IMR-90 (cell line): ENCODE measurements at places on chromosomes 5 and 9. TPM values are rescaled to one million over a fixed set of nuclear protein-coding genes. Genes with fewer than 3 reads are reported as not detected.

DNA sequence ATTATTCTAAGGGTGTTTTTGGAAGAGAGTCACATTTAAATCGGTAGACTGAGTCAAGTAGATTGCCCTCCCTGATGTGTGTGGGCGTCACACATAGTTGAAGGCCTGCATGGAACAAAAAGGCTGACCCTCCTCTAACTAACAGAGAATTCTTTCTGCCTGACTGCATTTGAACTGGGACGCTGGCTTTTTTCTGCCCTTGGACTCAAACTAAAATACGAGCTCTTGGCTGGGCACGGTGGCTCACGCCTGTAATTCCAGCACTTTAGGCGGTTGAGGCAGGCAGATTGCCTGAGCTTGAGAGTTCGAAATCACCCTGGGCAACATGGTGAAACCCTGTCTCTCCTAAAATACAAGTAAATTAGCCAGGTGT, 209.4 kb downstream of the MAN2A1 start:
- no peak for DNase-seq
- no peak overlapping the region for H3K27ac ChIP-seq
- no peaks in the 10 kb centered on the region for H3K36me3 ChIP-seq
- H3K4me3 ChIP-seq: no peak overlapping the region

GRCh38 chr9:131627648-131628458, 82.5 kb downstream of the PRRT1B start:
- H3K36me3 ChIP-seq: peaks cover 22% of the 10 kb centered on the region; the same call in 1 of the 2 replicates
- H3K4me1 ChIP-seq: peaks cover 15% of the 10 kb centered on the region
- DNase-seq: peak; percentile 87
- H3K27ac ChIP-seq: peak overlapping the region; percentile 63

Gene LVRN
- under 0.01 and 0.18 TPM in 2 replicates for total RNA-seq

- H3K4me3 ChIP-seq: no peak overlapping the region
- DNase-seq: peak; percentile 23
- H3K27me3 ChIP-seq: no peaks in the 10 kb centered on the region
- no peaks in the 10 kb centered on the region; the same call in 1 of the 2 replicates for H3K4me1 ChIP-seq
- H3K27ac ChIP-seq: no peak overlapping the region
Observed at GRCh38 chr5:132688536-132689339, 14.9 kb downstream of the IL4 start.

GRCh38 chr5:77146896-77147295, 59.8 kb upstream of the ZBED3 start:
- H3K27me3 ChIP-seq: peaks cover 12% of the 10 kb centered on the region
- no peak overlapping the region for H3K27ac ChIP-seq
- no peak for DNase-seq
- no peak overlapping the region for H3K4me3 ChIP-seq

DNA sequence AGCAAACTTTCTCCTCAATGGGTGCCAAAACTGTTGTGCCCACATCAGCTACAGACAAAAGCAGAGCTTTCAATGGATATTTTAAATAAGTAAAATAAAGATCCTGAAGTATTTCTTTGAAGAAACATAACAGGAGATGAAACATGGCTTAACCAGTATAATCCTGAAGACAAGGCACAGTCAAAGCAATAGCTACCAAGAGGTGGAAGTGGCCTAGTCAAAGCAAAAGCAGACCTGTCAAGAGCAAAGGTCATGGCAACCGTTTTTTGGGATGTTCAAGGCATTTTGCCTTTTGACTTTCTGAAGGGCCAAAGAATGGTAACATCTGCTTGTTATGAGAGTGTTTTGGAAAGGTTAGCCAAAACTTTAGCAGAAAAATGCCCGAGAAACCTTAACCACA, 77.9 kb downstream of the ANXA1 start:
- H3K4me1 ChIP-seq: no peaks in the 10 kb centered on the region
- H3K36me3 ChIP-seq: no peaks in the 10 kb centered on the region
- H3K27me3 ChIP-seq: no peaks in the 10 kb centered on the region
- no peak overlapping the region for H3K4me3 ChIP-seq
- H3K27ac ChIP-seq: no peak overlapping the region

DNA sequence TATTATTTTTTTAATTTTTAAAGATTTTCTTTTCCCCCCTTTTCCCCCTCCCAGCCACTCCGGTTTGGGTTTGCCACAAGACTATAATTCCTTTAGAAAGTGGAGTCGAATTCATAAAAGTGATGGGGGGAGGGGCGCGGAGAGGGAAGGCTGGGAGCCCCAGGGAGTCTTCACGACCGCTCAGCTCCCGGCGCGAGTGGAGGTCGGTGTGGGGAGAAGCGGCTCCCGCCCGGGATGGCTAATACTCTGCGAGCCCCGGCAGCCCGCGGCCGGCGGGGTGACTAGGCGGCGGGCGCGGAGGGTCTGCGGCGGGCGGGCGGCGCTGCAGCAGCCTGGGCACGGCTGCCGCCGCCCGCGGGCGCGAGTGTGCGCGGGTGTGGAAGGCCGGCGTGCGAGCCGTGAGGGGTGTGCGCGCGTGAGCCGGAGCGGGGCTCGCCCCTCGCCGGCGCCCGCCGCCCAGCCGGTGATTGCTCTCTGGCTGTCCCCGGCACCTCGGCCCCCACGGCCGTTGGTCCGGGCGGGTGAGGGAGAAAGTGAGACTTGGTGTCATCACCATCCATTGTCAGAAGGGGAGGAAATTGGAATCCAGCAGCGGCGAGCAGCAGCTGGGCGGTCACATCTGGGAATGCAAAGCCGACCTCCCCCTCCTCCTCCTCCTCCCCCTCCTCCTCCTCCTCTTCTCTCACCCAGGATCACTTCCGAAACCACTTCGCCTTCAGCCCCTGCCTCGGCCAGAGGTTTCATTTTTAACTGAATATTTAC, at the start of gene PARP8:
PARP8 (plus strand) TSS at position 377 of the 762 bp plus-strand sequence. CDS start 459 bp downstream, outside the sequence.
- H3K27ac ChIP-seq: peak within 1 kb of the TSS; percentile 90
- peak within 1 kb of the TSS; percentile 100 for H3K4me3 ChIP-seq
- no peaks in the 10 kb centered on the region for H3K27me3 ChIP-seq

- DNase-seq: no peak
- no peaks in the 10 kb centered on the region; the same call in 1 of the 2 replicates for H3K4me1 ChIP-seq
- H3K36me3 ChIP-seq: no peaks in the 10 kb centered on the region
- H3K4me3 ChIP-seq: no peak overlapping the region
- H3K27ac ChIP-seq: no peak overlapping the region
Observed at GRCh38 chr9:86246752-86247161, 12.7 kb downstream of the C9orf153 start.

DNA sequence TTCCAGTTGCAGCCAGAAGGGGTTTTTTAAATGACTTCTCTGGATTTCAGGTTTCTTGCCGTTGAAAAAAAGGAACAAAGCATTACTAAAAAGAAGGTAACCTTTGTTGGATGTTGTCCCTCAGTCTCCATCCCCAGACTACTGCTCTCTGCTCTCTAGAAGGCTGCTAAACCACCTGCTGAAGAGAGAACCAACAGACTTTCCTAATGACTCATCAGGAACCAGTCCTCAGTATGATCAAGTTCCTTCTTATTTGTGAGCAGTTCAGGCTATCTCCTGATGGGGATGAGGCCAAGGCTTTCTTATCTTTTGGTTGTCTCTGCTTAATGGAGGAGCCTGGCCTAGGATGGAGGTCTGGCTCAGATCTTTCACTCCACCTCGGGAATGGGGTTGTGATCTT, 4.1 kb downstream of the KIF4B start:
- no peaks in the 10 kb centered on the region for H3K36me3 ChIP-seq
- no peak overlapping the region for H3K27ac ChIP-seq
- H3K27me3 ChIP-seq: no peaks in the 10 kb centered on the region
- H3K4me1 ChIP-seq: no peaks in the 10 kb centered on the region
- no peak for DNase-seq

GRCh38 chr5:127961006-127961762, 122.4 kb upstream of the SLC12A2 start:
- H3K4me1 ChIP-seq: peaks cover 13% of the 10 kb centered on the region
- H3K4me3 ChIP-seq: no peak overlapping the region

DNA sequence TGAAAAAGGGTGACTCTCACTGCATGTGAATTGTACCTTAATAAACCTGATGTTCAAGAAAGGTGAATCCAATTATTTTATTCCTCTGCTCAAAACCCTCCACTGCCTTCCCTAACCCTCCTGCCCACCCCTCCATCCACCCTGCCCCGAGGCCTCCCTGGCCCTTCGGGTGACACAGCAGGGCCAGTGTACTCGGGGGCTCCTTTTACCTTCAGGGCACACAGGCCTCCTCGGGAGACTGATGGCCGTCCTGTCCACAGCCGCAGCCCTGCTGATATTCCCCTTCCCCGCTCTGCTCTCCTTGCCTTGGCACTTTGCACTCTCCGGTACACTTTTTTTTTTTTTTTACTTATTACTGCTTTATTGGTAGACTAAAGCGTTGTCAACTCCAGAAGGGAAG, 234.0 kb downstream of the CACNA1B start:
- H3K36me3 ChIP-seq: no peaks in the 10 kb centered on the region
- H3K27me3 ChIP-seq: no peaks in the 10 kb centered on the region
- H3K4me3 ChIP-seq: no peak overlapping the region
- no peak overlapping the region for H3K27ac ChIP-seq

Gene BTNL3
- total RNA-seq: not detected in 2 replicates

Gene GDF9
- total RNA-seq: 0.18 and 0.28 TPM in 2 replicates

Gene RNF183
- not detected in 2 replicates for total RNA-seq

Gene JMY
- 3.2 and 5.6 TPM in 2 replicates for total RNA-seq

DNA sequence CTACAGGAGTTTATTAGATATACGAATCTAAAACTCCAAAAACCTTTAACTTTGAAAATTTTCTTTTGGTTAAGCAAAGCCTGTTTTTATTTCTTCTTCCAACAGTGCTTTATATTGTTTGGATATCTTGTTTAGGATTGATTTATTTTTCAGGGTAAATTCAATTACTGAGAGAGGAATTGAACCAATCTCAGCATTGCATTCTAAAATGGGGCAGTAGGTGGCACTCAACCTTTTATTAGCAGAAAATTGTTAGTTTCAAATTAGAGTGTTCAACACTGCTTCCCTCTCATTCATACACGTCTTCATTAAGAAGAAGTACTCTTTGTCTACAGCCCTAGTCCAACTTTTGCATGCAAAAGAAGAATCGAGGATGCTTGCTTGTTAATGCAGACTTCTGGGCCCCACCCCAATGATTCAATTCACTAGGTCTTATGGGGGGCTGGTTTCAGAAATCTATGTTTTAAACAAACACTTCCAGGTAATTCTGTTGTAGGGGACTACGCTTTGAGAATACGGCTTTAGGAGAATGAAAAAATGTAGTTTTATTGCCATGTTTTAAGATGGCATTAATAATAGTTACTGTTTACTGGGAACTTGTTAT, 26.6 kb downstream of the MRPL22 start:
- no peak overlapping the region for H3K27ac ChIP-seq
- DNase-seq: peak; percentile 21
- peaks cover 1% of the 10 kb centered on the region; the same call in 1 of the 2 replicates for H3K4me1 ChIP-seq
- peaks cover 4% of the 10 kb centered on the region for H3K36me3 ChIP-seq
